ENCODE measurements at places on chromosomes 3 and 15.

- DNase-seq, result no peak
Measured at GRCh38 chr3:32780735-32781210, 37.0 kb upstream of the TRIM71 start.

- DNase-seq, result no peak
Measured at GRCh38 chr3:8553405-8553804, 51.8 kb downstream of the LMCD1 start.

GRCh38 chr3:79761441-79761840, 6.4 kb downstream of the ROBO1 start:
- no peak for DNase-seq

- no peak for DNase-seq
Measured at GRCh38 chr15:41501931-41502794, 8.5 kb downstream of the ITPKA start.

DNA sequence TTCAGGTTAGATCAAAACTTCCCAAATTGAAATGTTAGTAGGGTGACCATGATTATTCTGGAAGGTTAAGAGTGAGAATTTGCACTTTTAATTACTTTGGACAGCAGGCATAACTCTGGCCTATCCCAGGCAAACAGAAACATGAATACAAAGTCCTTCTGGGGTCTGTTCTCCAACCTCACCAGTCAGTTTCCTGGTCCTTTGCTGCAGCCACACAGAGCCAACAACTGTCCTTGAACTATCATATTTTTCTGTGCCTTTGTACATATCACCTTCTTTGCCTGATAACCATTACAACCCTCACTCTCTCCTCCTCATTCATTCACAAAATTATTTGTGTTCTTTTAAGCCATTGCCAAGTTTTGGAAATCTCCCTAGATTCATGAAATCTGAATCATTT, 126.0 kb upstream of the GBE1 start:
- DNase-seq, result no peak

DNA sequence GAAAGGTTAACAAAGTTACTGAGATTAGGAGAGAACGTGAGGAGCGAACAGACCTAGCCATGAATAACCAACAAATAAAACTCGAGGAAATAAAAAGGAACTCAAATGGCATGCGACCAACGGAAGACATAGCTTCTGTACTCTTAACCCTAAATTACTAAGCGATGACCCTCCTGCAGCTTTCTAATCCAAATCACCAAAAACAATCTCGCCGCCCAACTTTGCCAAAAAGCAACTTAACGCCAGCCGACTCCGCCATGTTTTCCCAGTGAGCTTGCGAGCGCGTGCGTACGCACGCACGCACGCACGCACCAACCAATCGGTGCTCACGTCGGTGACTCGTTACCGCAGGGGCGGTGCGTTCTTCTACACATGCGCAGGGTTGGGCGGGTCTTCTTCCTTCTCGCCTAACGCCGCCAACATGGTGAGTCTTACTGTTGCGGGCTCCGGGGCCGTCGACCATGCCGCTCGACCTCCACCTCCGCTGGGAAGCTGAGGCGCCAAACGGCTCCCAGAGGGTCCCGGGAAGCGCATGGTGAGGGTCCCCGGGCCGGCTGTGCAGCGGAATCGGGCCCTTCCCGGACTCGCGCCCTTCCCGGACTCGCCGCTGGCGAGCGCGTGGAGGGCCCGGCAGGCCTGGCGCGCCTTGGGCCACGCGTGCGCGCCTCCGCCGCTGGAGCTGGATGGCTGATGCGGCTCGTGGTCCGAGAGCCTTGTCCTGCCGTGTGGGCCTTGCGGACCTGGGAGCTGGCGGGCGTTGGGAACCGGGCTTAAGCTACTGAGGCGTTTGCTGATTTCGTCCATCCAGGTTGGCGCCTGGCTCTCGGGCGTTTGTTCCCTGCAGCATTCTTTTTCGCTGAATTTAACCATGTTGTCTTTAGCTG, at the start of gene RPL14:
Gene RPL14, plus strand, starts transcription at position 400 of the 884 bp plus-strand sequence. Its CDS starts 133 bp downstream, at position 533.
- peak; percentile 82 for DNase-seq

GRCh38 chr15:71677766-71678165, 132.6 kb upstream of the NR2E3 start:
- DNase-seq, result no peak

GRCh38 chr3:178676942-178677790, 140.9 kb downstream of the KCNMB2 start:
- DNase-seq, result no peak

- DNase-seq, result no peak
Measured at GRCh38 chr3:194128202-194128918, 7.6 kb upstream of the HES1 start.

DNA sequence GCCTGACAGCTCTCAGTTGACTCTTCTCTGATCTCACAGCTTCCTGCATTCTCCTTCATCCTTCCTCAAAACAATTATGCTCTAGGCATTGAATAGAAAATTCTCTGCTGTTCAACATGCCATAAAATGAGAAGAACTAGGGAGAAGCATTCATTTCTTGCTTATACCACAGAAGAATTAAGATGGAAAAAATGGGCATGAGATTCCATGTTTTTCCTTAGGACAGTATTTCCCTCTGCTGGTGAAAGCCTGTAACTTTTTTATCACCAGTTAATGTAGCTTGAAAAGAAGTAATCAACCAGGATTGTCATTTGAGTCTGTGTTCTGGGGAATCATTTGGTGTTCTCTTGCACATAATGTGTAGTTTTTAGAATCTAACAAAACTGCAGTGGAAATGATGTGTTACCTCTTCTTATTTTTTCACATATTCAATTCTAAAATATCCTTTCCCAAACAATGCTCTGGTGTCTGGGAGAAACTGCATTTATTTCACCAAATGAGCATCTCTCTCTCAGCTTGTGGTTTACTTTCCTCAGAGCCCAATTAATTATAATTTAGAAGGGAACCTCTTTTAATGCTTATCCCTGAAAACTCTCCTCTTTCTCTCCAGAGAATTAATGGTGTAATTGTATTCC, 92.8 kb upstream of the DCBLD2 start:
- no peak for DNase-seq

DNA sequence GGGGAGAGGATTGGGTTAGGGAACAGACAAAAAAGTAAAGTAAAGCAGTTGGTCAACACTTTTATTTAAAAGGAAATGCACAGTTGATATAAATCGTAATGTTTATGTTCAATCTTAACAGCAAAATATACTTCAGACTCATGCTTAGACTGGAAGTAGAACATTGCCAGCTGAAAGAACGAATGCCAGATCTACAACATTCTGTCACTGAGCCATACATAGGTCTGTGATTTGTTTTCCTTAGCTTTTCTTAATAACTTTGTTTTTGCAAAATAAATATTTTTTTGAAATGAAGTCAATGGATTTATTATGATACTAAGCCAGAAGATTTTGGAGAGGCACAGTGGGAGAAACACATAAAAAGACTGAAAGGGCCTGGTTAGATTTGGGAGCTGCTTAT, 62.0 kb downstream of the LEKR1 start:
- no peak for DNase-seq

All from activated CD8-positive, alpha-beta memory T cell treated with anti-CD3 and anti-CD28 coated beads for 48 hours (primary cell).